Hippocampal formation (tissue), 2 donors: ENCODE measurements at places on chromosomes 5 and 9.

DNA sequence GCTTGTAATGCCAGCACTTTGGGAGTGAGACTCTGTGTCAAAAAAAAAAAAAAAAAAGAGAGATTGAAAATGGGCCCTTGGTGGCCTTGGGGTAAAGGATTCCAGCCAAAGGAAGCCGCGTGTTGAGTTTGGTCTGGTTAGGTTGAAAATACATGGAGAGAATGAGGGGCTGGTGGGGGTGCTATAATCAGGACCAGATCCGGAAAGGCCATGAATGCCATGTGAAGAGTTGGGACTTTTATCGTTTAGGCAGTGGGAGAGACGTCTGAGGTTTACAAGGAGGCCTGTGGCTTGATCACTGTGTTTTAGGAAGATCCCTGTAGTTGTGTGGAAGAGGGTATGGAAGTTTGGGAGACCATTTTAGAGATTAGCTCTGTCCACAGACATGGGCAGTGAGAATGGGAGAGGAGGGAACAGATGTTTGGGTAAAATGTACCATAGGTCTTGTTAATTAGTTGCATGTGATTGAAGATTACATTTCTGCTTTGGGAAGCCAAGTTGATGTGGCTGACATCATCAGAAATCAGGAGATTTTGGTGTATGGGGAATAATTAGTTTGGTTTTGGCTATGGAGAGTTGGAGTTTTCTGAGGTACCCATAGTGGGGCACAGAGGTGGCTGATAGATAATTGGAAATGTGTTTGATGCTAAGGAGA, 3.5 kb downstream of the MSANTD3 start:
- no peak for DNase-seq

GRCh38 chr5:96235008-96235910, 197.8 kb downstream of the PCSK1 start:
- no peak for DNase-seq

GRCh38 chr9:135410421-135410820, 69.2 kb upstream of the PPP1R26 start:
- no peak for DNase-seq

GRCh38 chr5:130141659-130142320, 237.5 kb downstream of the CHSY3 start:
- DNase-seq = peak; percentile 2

DNA sequence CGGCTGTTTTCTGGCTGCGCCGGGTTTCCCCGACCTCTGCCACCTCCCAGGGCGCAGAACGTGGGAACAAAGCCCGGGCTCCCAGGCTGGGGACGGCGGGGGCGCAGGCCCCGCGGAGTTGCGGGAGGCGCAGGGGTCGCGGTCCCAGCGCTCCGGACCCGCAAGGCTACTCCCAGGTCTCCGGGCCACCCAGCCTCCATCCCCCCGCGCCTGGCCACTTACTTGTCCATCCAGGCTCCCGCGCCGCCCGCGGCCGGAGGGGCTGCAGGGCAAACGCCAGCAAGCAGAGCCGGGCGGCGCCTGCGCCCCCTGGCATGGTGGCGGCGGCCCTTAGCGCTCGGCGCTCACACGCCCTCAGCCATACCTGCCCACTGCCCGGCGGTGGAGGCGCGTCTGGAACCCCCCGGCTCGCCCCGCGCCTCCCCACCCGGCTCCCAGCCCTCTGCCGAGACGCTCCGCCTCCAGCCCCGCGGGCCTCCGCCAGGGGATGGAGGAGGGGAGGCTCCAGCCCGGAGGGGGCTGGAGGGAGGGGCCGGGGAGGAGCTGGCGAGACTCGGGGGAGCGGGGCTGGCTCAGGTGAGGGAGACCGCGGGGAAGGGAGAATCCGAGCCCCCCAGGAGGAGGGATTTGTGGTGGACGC, at the start of gene ADAM19:
TSS of gene ADAM19 (minus strand) at position 395 of the 640 bp plus-strand sequence. CDS start at position 316, 79 bp downstream.
- no peak for DNase-seq

GRCh38 chr9:13027879-13028278, 251.6 kb downstream of the MPDZ start:
- DNase-seq = no peak

DNA sequence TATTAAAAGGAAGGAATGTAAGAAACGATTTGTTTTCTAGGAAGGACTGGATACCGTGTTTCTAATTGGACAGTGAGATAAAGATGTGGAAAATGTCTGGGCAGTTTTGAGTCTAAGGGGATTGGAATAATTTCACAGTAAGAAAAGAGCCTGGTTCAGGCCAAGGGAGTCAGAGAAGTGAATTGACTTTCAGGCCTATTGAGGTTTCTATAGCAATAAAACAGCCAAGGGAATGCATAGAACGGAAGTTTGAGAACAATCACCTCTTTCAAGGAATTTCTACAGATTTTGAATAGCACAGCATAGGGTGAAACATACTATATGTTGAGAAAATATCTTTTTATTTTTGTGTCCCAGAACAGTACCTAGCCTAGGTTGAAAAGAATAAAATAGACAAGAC, 271.6 kb upstream of the TRPM3 start:
- no peak for DNase-seq

- no peak for DNase-seq
These were observed 217.9 kb downstream of the GLIS3 start for GRCh38 chr9:4081956-4082355.

DNA sequence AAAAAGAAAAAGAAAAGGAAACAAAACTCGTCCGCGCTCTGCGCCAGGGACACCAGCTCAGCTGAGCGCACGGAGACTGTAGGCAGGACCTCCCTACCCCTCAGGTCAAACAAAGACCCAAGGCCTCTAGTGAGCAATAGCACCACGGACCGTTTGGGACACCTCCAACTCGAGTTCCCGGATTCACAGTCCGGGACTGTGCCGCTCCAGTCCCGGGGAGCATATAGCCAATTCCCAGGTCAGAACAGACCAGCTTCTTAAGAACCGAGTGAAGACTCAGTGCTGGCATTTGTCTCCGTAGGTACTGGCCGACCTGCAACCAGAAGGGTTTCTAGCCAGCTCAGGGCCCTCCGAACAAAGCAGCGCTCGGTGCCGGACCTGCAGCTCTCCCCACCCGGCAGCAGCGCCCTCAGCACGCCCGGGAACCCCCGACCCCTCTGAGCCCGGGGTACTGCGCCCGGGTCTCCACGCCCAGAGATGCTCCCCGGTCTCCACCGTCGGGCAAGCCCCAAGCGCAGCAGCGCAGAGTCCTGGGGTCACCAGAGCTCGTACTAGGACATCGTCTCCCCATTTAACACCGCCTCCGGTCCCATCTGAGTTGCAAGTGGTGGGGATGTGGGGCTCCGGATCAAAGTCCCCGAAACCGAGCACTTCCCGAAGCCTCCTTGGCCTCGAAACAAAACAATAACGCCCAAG, 591 bp downstream of the ABCA1 start:
- no peak for DNase-seq

- no peak for DNase-seq
These were observed 249.6 kb upstream of the EDIL3 start for GRCh38 chr5:84634256-84634655.

- DNase-seq = no peak
These were observed 564.0 kb upstream of the KLF4 start for GRCh38 chr9:108053555-108054061.

- DNase-seq = no peak
These were observed 131.2 kb downstream of the ATP10B start for GRCh38 chr5:160720822-160721221.

- DNase-seq = no peak
These were observed 822 bp downstream of the RASEF start for GRCh38 chr9:83061990-83062650.

- no peak for DNase-seq
These were observed 298.0 kb downstream of the DOCK8 start for GRCh38 chr9:512555-513272.

DNA sequence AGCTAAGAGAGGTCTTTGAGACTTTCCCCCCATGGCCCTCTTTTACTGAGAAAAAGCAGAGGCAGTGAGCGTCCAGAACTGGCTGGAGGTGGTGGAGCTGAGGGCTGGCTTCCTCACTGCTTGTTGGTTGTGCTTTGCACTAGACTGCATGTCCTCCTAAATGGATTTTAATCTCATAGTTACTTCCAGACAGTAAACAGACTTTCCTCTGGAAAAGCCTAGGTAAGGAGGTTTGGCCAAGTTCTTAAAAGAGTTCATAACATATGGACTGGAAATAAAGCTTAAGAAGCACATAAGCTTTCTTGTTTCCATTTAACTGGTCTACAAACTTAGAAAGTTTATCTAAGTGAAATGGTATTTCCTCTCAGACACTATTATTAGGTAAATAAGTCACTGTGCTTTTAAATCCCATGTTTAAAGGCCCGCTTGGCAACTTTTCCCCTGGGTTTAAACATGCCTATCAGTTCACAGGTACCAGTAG, 2.0 kb downstream of the ASPN start:
- no peak for DNase-seq

GRCh38 chr9:122251351-122251750, 13.3 kb downstream of the RBM18 start:
- peak; percentile 9 for DNase-seq

DNA sequence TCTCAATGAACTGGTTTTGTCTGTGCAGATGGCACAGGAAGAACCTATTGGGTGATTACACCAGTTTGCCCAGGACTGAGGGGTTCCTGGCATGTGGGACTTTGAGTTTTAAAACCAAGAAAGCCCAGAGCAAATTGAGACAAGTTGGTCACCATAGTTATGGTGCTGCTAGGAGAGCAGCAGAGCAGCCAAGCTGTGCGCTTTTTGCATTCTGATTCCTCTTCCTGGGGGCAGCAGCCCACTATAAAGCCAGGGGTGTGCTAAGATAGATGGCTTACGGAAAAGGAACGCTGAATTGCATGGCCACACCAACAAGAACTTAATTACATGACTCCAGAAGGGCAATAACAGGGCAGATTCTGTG, 49.7 kb downstream of the TIMD4 start:
- no peak for DNase-seq

DNA sequence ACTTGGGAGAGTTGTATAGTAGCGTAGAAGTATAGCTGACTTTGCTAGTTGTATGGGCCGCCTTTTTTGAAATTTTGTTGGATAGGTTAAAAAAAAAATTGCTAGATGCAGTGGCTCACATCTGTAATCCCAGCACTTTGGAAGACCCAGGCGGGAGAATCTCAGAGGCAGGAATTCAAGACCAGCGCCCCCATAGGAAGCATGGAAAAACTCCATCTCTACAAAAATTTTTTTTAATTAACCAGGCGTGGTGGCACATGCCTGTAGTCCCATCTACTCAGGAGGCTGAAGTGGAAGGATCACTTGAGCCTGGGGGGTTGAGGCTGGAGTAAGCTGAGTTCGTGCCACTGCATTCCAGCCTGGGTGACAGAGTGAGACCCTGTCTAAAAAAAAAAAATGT, 59.2 kb downstream of the SMC5 start:
- no peak for DNase-seq

DNA sequence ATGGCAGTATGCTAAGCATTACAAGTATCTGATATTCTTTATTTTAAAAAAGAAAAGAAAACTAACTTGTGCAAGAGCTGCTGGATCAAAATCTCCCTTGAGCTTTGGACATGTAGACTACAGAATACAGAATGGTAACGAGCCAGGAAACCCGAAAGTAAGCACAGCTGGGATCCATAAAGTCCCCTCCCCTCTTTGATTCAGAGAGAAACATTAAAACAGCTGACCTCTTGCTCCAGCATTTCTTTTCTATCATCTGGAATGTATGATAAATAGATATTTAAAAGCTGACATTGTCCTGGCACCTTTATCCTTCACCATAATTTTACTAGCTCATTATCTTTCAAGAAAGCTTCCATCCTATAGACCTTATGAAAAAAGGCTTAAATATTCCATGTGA, 28.2 kb upstream of the LPAR1 start:
- DNase-seq = no peak

DNA sequence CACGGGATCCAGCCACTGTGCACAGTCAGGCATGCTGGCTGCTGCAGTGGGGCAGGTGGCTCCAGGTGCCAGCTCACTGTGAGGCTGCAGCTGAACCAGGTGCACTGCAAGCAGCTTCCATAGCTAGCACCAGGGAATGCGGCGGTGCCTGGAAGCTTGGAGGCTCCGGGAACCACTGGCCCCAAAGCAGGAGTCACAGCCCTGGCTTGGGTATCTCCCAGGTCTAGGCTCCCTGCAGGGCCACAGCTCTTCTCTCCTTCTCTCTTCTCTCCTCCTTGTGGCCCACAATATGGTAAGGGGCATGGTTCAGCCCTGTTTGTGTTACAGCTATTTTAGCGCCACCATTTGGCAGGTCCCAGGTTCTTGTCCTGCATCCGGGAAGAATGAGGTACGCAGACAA, 6.7 kb upstream of the MTMR12 start:
- no peak for DNase-seq

GRCh38 chr5:154972476-154973080, 31.7 kb downstream of the MRPL22 start:
- peak; percentile 8 for DNase-seq

- peak; percentile 36 for DNase-seq
These were observed 210.2 kb upstream of the ACTBL2 start for GRCh38 chr5:57692582-57693487.

- no peak for DNase-seq
These were observed 48.4 kb downstream of the TNFSF15 start for GRCh38 chr9:114757395-114757794.

DNA sequence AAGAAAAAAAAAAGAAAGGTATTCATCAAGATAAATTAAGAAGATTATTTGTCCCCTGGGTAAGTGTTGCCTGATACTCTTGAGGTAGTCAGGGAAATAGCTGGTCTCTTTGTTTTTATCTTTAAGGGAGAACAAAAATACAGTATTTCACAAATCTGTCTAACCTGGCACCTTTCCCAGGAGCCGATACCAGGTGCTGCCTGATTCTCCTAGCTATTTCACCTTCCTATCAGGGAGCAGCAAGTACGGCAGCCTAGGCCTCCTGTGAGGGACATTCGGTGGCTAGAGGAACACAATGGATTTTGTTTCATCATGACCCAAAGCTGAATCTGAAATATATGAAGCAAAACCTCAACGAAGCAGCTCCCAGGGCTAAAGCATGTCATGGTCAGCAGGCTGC, 86.0 kb downstream of the TARS1 start:
- no peak for DNase-seq

GRCh38 chr5:111755942-111756381, 1.0 kb downstream of the NREP start:
- peak; percentile 48 for DNase-seq
